ACHN (cell line): ENCODE measurements at places on chromosomes 16 and 17.

DNA sequence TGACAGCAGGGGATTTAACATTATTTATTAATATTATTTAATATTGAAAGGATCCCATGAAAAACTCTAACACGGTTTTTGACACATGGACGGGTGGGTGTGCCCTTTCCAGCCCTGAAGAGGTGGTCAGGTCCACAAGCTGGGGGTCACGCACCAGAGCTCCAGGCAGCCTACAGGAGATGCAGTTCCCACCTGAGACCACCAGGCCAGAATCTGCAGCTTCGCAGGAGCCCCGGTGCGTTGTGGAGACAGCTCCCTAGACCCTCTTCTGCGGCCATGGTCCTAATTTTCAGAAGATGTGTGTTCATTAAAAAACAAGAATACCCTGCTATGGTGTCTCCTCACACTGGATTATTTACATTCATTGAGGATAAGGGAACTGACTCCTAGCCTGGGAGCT lies 331.1 kb downstream of the C16orf95 start:
- DNase-seq, result no peak

GRCh38 chr17:4214157-4214556 lies 49.6 kb downstream of the ANKFY1 start:
- DNase-seq, result no peak

GRCh38 chr17:55343900-55344513 lies 77.6 kb downstream of the MMD start:
- no peak for DNase-seq

DNA sequence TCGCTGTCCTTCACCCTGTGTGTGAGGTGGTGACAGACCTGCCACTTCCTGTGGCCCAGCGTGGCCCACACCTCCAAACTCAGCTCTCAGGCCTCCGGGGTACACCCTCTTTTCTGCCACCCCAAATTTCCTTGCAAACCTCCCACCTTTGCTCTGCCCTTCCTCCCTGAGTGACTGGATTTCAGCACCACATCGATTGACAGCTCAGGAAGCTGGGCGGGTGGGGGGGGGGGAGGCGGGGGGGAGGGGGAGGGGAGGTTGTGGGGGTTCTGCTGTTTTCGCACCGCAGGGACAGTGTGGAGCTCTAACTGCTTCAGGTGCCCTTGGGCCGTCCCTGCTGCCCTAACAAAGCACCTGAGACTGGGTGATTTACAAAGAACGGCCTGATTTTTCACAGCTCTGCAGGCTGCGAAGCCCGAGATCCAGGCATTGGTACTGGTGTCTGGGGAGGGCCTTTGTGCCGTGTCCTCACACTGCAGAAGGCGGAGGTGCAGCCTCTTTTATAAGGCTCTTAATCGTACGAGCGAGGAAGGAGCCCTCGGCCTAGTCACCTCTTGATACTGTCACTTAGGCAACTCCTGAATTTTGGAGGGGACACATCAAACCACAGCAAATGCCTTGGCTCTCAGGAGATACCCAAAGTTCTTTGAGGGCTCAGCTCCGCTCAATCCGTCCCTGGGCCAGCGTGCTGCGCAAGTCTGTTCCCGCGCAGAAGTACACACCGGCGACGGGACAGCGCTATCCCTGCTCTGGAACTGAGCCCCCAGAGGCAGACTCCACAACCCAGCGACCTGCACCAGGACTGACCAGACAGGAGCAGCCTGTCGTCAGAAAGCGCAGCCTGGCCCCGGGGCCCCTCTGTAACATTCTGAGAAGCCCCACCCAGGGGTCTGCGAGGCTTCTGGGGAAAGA lies 3.6 kb downstream of the NDUFAF8 start:
- DNase-seq, result no peak

DNA sequence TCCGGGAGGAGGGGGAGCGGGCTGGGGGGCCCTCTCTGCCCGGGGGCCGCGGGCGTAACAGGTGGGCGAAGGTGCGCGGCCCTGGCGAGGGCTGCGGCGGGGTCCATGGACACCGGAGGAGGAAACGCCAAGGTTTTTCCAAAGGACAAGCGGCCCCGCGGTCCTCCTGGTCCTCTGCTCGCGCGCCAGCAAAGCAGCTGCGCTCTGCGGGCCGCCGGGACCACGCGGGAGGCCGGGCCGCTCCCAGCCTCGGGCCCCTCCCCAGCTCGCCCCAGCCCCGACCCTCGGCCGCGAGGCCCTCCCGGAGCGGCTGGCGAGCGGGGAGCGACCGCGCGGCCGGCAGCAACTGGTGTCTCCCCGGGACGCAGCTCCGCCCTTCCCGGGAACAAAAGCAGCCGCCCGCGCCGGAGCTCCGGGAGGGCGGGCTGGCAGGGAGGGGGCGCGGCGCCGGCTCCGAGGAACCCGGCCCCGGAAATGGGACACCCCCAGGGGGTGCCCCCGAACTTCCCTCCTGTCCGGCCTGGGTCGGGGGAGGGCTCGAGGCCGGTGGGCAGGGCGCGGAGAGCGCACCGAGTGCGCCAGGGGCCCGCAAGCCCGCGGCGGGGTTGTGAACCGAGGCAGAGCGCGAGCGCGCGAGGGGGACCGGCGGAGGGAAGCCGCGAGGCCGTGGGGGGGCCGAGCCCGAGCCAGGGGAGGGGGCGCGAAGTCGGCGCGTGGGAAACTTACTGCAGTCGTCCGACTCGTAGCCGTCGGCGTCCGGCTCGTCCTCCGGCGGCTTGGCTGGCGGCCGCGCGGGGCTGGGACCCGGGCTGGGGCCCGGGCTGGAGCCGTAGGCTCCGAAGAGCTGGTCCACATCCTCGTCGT lies 837 bp downstream of the DOC2B start:
- DNase-seq, result no peak

DNA sequence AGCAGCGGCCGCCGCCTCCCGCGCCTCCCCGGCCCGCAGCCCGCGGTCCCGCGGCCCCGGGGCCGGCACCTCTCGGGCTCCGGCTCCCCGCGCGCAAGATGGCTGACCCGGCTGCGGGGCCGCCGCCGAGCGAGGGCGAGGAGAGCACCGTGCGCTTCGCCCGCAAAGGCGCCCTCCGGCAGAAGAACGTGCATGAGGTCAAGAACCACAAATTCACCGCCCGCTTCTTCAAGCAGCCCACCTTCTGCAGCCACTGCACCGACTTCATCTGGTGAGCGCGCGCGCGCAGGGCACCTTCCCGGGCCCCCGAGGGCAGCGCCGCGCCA lies 258 bp downstream of the PRKCB start:
- DNase-seq, result no peak

DNA sequence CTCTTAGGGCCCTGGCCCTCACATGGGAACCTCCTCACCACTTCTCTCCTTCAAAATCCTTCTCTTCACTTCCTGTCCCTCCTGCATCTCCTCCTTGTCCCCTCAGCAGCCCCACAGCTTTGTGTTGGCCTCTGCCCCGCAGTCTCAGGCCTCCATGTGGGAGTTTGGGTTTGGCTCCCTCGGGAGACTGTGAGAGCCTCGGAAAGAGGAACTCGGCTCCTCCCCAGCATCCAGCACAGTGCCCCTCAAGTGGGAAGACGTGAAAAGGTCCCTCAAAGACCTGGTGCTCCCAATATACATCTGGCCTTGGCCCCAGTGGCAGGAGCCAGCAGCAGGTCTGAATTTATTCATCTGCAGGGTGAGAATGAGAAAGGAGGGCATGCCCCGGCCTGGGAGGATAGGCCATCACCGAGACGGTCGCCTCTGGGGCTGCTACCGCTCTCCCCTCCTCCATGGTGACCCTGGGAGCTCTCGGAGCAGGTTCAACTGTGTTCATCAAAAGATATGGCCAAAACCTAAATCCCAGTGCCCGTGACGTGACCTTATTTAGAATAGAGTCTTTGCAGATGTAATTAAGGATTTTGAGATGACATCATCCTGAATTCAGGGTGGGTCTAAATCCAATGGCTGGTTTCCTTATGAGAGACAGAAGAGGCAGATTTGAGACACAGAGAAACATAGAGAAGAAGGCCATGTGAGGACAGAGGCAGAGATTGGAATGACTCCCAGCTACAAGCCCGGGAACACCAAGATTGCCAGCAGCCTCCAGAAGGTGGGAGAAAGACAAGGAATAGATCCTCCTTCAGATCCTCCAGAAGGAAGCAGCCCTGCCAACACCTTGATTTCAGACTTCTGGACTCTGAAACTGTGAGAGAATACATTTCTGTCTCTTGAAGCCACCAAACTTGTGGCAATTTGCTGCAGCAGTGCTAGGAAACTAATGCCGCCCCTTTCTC lies 135.1 kb downstream of the MRM1 start:
- DNase-seq, result no peak

DNA sequence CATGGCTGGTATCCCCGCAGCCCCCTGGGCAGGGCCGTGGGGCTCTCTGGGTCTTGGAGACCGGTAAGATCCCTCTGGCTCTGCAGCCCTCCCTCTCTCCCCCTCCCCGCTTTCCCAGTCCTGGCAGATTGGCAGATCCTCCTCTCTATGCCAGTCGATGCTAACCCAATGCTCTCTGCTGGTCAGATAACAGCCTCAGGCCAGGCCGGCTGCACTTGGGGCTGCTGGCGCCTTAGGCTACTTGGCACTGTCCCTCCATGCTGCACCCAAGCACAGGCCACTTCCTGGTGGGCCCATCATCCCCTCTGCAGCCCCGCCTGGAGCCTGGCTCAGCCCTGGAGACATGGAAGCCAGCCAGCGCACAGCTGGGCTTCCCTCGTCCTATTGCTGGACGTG lies 81.7 kb downstream of the RTN4RL1 start:
- DNase-seq, result no peak
